ENCODE measurements at places on chromosomes 7 and 10. TPM values are rescaled to one million over a fixed set of nuclear protein-coding genes. Genes with fewer than 3 reads are reported as not detected.

GRCh38 chr7:537911-538634, 18.4 kb upstream of the PDGFA start:
- DNase-seq = peak; percentile 93

- DNase-seq = peak; percentile 44
Measured at GRCh38 chr7:137818036-137818435, 28.7 kb downstream of the DGKI start.

- peak; percentile 96 for DNase-seq
Measured at GRCh38 chr10:45470098-45471012, 96.3 kb downstream of the ALOX5 start.

DNA sequence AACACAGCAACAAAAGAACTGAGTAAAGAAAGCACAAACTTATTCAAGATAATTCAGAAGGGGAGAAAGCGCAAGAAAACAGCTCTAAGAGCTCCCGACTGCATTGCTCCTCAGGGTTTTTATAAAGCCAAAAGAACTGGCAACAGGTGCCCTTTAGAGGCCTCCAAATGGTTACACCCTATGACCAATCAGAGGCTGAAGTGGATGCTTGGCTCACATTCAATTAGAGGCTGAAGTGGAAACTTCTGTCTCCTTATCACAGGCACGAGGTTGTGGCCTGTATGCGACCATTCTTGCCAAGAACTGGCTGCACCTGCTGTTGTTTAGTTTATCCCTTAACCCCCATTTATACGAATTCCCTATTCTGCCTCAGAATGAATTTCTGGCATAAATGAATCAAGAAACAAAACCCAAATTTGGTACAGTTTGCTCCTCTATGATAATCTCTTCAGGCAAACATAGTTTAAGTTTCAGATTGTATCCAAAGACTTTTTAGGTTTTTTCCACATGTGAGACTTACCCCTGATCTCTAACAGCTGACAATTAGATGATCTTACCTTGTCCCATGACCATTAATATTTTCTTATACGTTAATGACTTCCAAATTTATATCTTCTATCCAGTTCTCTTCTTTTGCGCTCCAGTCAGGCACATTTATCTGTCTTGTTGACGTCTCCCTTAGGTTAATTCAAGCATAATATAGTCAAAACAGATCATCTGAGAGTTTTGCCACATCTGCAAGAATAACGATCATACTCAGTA, 504.8 kb downstream of the NXPH1 start:
- DNase-seq = no peak

The CAMK1D gene
- 1.3 TPM for total RNA-seq

The TWIST1 gene
- 19.3 TPM for total RNA-seq

The SPDYE8 gene
- not detected for total RNA-seq

All from fibroblast of villous mesenchyme (primary cell).